ENCODE measurements at places on chromosomes 7 and 10. TPM values are rescaled to one million over a fixed set of nuclear protein-coding genes. Genes with fewer than 3 reads are reported as not detected.

The SLC26A4 gene
- total RNA-seq, result 1.2 TPM

The TMEM184A gene
- 0.51 TPM for total RNA-seq

DNA sequence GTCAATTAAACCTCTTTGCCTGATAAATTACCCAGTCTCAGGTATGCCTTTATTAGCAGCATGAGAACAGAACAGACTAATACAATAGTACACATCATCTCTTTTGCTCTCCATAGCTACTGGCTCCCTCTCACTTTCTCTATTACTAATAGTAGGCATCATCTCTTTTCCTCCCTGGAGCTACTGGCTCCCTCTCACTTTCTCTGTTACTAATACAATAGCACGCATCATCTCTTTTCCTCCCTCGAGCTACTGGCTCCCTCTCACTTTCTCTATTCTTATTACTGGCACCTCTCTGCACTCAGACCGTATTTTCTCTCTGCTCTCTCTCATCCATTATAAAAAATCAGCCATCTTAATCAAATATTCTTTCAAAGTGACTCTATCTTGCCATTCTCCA is 37.1 kb downstream of the SLC25A13 start:
- no peak for DNase-seq

- no peak for DNase-seq
These were observed 288.0 kb upstream of the PITRM1 start for GRCh38 chr10:3460420-3461128.

DNA sequence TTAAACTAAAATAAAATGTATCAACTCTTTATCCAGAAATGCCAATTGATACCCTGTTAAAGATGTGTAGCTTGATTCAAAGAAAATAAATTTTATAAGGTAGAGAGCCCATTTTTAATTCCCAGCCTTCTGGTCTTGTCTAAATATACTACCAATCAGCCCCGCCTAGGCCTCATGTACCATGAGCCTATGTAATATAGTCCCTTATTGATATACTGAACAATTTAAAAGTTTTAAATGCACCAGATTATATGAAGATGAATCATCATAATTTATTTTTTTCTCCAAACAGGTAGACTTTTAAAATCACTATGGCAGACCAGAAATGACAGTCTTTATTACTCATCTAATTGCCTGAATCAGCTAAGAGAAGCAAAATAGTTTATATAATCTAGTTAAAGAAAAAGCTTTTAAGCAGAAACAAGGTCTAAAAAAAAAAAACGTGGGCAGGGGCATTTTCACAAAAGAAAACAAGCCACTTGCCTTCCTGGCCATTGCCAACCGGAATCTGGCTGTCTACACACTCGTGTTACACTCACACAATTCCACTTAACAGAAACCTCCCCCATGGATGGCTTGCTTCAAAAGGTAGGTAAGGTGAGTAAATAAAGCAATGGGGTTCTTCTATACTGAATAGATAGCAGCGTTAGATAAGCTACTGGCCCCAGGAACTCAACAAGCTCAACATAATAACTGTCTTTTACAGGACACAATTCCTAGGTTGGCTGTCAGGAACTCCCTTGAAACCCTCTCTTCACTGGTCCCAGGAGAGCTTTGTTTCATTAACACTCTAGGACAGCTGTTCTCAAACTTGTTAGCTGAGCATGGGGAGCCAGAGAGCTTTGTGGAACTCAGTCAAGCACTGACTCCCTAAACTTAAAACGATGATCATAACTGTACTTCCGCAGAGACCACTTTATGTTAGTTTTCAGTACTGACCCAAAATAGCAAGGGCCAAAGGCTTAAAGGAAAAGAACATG is 37.2 kb downstream of the RAPGEF5 start:
- no peak for DNase-seq
